ENCODE measurements at places on chromosomes 12 and 14. TPM values are rescaled to one million over a fixed set of nuclear protein-coding genes. Genes with fewer than 3 reads are reported as not detected.

Gene KRT84
- total RNA-seq: not detected

DNA sequence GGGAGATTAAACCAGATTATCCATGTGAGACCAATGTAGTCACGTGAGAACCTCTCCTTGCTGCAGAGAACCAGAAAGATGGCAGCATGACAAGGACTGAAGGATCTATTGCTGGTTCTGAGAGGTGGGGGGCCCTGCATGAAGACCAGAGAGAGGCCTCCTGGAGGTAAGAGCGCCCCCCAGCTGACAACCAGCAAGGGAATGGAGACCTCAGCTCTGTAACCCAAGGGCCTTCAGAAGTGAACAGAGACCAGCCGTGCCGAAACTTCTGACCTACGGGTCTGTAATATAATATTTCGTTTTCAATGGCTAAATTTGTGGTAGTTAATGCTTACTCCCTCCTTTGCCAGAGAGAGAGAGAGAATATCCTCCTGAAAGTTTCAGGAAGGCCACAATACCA lies 524.1 kb upstream of the TBX3 start:
- no peak for DNase-seq

DNA sequence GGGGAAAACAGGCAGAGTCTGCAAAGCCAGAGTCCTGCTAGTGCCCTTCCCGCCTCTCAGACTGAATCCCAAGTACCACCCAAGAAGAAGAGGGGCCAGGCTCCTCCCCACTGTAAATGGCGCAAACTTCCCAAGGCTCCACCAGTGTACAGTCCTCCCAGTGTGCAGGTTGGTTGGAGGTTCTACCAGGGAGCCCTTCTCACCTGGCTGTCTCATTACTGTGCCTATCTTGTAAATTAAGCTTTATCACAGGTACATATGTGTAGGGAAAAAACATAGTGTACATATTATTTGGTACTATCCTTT lies 189.7 kb downstream of the FSCB start:
- no peak for DNase-seq

- DNase-seq: peak; percentile 48
Measured at GRCh38 chr14:77603654-77604255, 12.7 kb downstream of the SPTLC2 start.

- peak; percentile 74 for DNase-seq
Measured at GRCh38 chr12:50246873-50247612, 36.3 kb downstream of the LIMA1 start.

DNA sequence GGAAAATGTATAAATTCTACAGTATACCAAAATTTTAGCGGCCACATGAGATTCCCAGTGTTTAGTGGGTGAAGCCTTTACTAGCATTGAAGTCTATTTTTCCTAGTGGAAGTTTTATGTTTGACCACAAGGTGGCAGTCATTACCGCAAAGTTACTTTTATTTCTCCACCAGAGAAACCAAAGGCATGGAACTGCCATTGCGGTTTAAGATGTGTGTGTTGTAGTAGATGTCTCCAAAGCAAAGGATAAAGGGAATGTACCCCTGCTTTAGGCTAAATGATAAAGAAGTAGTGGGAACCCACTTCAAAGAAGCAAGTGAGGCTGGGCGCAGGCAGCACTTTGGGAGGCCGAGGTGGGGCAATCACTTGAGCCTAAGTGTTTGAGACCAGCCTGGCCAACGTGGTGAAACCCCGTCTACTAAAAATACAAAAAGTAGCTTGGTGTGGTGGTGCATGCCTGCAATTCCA lies 140.5 kb downstream of the PRKCH start:
- DNase-seq: no peak

GRCh38 chr12:67655829-67656228 lies 7.3 kb downstream of the DYRK2 start:
- no peak for DNase-seq

GRCh38 chr14:99803106-99803775 lies 10.0 kb downstream of the EML1 start:
- no peak for DNase-seq

DNA sequence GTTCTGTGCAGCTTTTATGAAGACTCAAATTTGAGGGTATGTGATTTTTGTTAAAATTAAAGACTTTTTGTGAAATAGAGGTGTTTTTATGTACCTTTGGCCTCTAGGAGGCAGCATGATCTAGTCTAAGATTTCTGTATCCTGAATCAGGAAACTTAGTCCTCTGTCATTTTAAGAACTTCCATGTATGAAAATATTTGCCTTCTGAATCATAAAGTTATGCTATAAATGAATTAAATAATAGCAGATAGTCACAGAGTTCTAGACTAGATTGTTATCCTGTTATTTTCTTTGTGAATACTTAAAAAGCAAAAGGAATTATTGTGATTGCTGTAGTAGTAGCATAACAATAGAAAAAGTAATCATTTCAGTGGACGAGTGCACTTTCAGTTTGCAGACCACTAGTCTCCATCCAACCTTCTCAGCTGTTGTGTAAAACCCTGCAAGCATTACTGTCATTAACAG lies 56.3 kb downstream of the FGD4 start:
- no peak for DNase-seq

DNA sequence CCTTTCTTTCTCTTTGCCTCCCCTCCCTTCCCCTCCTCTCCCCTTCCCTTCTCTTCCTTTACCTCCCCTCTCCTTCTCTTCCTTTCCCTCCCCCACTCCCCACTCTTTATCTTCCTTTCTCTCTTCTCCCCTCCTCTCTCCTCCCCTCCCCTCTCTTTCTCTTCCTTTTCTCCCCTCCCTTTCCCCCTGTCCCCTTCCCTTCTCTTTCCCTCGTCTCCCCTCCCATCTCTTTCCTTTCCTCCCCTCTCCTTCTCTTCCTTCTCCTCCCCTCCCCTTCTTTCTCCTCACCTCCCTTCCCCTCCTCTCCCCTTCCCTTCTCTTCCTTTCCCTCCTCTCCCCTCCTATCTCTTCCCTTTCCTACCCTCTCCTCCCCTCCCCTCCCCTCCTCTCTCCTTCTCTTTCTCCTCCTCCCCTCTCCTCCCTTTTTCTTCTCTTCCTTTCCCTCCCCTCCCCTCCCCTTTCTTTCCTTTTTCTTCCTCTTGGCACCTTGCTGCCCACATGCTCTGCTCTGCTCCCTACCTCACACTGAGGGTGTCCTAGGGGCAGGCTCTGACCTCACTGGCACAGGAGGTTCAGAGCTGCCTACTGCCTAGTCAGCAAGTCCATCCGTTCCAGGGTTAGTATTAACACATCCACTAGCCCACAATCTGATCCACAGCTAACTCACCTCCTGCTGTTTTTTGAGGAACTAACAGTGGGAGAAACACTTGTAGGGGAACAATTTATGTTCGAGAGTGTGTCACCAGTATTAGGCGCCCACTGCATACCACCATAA lies 101.0 kb downstream of the NUAK1 start:
- DNase-seq: no peak

GRCh38 chr12:20398686-20399085 lies 30.3 kb downstream of the PDE3A start:
- DNase-seq: no peak

- DNase-seq: no peak
Measured at GRCh38 chr12:33265033-33265731, 174.4 kb downstream of the SYT10 start.

DNA sequence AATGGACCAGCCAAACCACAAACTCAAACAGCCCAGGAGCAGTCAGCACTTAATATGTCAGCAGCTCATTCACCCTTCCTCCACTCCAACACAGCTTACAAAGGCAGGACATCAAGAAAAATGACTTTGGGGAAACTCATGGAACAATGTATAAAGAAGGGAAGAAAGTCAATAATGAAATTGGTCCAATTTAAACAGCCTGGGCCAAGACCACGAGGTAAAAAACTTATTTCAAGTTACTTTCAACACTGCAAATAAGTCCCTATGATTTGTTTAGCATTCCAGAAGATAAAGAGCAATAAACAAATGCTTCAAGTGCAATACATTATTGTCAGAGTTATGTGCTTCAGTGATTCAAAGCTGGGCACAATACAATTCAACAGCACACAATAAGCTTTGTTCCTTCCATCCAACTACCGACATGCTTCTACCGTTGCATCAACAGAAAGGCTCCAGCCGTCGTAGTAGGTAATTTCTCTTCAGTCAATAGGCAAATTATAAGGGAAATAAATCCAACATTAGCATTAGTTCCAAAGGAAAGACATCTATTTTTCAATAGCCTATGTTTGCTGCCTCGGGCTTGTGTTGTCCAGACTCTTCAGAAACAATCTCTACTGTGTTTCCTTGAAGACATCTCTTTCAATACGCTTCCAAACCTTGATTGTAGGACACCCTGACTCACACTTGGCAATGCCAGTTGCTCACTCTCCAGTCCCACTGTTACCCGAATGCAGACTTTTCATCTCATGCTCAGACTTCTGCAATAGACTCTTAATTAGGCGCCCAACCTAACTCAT lies 225.7 kb downstream of the NUAK1 start:
- DNase-seq: no peak

Gene GPR137C
- total RNA-seq: 0.74 TPM

DNA sequence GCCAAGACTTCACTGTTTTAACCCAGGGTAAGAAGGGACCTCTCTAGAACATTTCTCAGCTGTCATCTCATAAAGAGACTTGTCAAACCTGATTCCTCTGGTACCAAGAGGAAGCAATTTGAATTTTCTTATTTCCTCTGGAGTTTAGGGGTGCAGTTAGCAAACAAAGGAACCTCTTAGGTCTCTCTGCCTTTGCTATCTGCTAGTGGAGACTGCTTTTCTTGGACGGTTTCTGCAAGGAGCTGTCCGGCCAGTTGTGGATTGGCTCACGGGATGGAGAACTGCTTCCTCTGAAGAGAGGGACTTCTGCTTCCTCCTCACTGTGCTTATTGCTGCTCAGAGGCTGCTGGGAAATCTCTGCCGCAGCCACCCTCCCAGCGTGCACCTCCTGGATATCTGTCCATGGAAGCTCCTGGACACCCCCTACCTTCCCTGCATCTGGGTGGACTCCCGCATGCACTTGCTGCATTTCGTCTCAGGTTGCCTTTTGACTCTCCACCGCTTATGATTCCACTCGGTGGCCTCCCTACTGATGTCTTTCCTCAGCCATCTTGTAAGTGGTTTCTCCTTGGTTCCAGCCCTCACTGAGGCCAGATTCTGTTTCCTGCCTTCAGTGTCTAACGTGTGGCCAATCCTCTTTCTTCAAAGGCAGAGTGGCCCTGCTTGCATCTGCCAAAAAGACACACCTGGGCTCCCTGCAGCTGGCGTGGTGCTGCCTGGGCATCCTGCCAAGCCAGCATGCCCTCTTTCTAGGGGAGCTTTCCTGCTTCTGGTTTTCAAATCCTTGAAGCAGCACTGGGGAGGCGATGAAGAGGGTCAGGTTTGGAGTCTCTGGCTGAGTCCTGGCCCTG lies 187.3 kb downstream of the CHST11 start:
- no peak for DNase-seq
